CD4-positive, CD25-positive, alpha-beta regulatory T cell (primary cell): ENCODE measurements at places on chromosomes 2 and 18. TPM values are rescaled to one million over a fixed set of nuclear protein-coding genes. Genes with fewer than 3 reads are reported as not detected.

ALKAL2 gene
- polyA plus RNA-seq: not detected

GNLY gene
- polyA plus RNA-seq: 6.4 TPM

TEX44 gene
- polyA plus RNA-seq: not detected

DNA sequence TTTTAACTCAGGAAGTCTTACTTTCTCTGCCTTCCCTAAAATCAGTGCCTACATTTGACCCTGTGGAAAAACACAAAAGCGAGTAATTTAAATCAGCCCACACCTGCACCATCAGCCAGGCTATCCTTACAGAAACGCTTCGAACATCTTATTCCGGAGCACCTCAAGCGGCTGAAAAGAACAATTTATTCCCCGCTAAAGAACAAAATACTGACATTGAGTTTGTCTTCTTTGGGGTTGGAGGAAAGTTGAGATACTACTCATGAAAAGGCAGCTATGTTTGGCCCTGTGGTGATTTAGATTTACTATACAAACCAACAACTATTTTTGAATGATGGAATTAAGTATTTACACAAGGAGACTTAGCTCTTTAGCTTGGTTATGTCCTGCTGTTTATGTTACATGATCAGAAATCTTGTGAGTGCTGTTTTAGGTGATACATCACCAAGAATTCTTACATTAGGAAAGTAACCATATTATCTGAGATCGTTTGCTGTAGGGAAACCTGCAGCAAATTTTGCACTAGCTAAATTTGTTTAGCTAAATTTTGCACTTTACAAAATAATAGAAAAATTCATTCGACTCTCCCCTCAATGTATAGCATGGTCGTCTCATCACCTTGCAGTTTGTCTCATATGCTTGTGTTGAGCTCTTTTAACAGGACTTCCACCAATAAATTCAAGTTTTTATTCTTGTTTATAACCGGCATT lies 158.8 kb upstream of the SIX2 start:
- H3K4me3 ChIP-seq: no peak overlapping the region
- H3K27ac ChIP-seq: no peak overlapping the region
- DNase-seq: no peak
- H3K4me1 ChIP-seq: peaks cover 3% of the 10 kb centered on the region
- H3K36me3 ChIP-seq: no peaks in the 10 kb centered on the region

- H3K27me3 ChIP-seq: no peaks in the 10 kb centered on the region
Measured at GRCh38 chr2:236130349-236130998, 37.7 kb downstream of the GBX2 start.

GRCh38 chr18:58896268-58896667 lies 31.6 kb downstream of the ZNF532 start:
- no peaks in the 10 kb centered on the region for H3K4me1 ChIP-seq
- H3K27ac ChIP-seq: no peak overlapping the region
- peak overlapping the region; percentile 5 for H3K4me3 ChIP-seq

- no peak overlapping the region for H3K4me3 ChIP-seq
- no peaks in the 10 kb centered on the region for H3K4me1 ChIP-seq
- no peaks in the 10 kb centered on the region for H3K27me3 ChIP-seq
- no peak overlapping the region for H3K27ac ChIP-seq
- H3K36me3 ChIP-seq: no peaks in the 10 kb centered on the region
Measured at GRCh38 chr2:221624475-221624874, 52.4 kb upstream of the EPHA4 start.

DNA sequence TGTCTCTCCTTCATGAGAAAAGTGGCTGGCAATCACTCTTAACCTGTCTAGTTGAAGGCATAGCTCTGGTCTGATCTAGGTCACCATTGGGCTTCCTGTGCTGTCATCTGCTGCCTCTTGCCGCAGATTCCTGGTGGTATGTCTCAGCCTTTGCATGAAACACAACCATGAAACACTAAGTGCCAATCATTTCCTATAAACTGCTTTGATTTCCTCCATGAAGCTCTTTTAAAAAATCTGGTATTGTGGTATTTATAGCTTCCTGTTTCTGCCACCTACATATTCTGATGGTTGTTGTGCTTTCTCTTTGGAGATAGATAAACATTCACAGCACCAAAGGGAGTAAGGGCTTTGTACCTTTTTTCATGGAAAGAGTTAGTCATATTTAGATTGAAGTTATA lies 120.0 kb upstream of the EPC2 start:
- H3K27ac ChIP-seq: peak overlapping the region; percentile 44
- DNase-seq: peak; percentile 58
- peak overlapping the region; percentile 49 for H3K4me3 ChIP-seq
- no peaks in the 10 kb centered on the region for H3K36me3 ChIP-seq
- H3K4me1 ChIP-seq: peaks cover 51% of the 10 kb centered on the region
- H3K27me3 ChIP-seq: no peaks in the 10 kb centered on the region
